ENCODE measurements at places on chromosomes 4 and X.

DNA sequence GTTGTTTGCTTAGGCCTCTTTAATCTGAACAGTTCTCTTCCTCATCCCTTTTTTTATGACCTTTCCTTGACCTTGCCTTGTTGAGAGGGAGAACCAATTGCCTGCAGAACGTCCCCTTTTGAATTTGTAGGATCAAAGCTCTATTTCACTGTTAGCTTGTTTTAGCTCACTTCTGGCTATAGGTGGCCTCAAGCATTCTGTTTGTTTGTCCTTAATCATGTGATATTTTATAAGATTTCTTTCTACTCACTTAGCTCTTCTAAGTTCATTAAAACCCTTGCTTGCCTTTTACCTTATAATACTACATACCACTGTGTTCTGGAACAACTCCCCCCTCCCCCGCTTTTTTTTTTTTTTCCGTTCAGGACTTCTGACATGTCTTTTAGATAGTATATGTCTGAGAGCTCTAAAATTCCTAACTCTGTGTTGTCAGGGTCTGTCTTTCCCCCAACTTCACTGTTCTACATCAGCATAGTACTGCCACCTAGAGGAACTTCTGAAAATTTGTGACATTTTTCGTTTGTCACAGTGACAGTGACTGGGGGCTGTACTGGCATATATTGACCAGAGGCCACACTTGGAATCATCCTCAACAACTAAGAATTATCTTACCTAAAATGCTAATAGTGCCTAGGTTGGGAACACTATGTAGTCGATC, 128.5 kb downstream of the LARP7 start:
- no peak for DNase-seq

GRCh38 chrX:109720947-109721346, 12.1 kb downstream of the ACSL4 start:
- no peak for DNase-seq

DNA sequence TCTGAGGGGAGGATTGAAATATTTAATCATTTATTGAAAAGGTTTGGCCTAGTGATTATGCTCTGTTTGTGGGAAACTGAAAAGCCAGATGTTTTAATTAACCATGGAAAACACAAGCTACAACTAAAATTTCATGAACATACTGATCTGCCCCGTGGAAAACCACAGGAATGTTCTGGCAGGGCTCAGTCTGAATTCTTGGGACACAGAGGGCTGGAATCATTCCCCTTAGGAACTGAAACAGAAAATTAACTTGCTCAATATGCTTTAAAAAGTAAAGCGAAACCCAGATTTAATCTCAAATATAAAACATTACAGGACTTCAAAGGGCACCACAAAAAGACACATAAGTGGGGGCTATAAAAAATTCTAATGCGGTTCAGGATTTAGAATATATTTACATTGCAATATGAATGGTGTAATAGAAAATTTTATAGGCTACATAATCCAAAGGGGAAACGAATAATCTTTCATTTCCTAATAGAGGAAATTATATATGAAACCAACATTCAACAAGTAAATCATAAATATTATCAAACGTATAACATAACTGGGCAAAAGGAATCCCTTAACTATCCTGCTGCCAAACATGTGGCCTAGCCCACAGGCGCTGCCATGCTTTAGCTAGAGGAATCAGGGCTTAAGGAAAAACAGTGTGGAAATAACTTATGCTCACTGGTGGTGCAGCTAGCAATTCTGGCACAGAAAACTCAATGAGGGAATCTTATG, 70.9 kb downstream of the APBB2 start:
- peak; percentile 39 for DNase-seq

DNA sequence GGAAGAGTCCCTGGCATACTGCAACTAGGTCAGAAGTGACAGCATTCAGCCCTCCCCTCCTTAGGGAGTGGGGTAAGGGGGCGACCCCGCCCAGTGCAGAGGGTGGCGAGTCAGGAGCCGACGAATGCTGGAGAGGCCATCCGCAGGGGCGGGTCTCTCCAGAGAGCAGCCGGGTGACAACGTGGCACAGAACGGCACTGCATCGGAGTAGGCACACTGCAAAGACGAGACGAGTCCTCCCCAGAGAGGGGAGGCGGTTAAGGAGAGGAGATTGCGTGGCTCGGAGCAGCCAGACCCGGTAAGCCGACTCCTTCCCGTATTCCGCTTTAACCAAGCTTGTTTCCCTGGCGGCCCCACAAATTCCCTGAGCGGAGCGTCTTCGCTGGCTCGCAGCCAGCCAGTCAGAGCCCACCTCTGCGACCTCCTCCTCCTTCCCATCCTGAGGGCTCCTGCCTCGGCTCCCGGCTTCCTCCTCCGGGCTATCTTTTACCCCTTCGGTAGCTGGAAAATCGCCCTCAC, 54.9 kb downstream of the LINC00632 start:
- DNase-seq, result no peak

GRCh38 chr4:80295336-80295735, 28.9 kb downstream of the FGF5 start:
- no peak for DNase-seq

GRCh38 chr4:177242651-177243286, 66.9 kb upstream of the NEIL3 start:
- DNase-seq, result no peak

- no peak for DNase-seq
These were observed 19.8 kb downstream of the BEX3 start for GRCh38 chrX:103396186-103396585.

- no peak for DNase-seq
These were observed 66.9 kb upstream of the PPARGC1A start for GRCh38 chr4:23956601-23957364.

DNA sequence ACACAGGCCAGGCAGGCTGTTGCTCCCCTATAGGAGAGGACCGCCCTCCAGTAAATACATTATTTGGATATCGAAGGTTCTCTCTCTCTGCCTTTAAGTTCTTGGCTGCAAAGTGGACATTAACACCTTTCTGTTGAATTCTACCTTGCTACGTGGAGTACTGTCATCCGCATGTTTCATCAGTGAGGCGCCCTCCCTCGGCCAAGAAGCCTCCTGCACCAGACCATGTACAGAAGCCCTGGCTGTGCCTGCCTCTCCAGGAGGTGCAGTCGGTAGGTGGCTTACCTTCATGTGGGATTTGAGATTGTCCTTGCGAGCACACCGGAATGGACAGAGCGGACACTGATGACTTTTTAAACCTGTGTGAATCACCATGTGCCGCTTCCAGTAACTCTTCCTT, 46.7 kb downstream of the ZNF827 start:
- no peak for DNase-seq

GRCh38 chr4:39259571-39260330, 77.4 kb downstream of the WDR19 start:
- DNase-seq, result no peak

DNA sequence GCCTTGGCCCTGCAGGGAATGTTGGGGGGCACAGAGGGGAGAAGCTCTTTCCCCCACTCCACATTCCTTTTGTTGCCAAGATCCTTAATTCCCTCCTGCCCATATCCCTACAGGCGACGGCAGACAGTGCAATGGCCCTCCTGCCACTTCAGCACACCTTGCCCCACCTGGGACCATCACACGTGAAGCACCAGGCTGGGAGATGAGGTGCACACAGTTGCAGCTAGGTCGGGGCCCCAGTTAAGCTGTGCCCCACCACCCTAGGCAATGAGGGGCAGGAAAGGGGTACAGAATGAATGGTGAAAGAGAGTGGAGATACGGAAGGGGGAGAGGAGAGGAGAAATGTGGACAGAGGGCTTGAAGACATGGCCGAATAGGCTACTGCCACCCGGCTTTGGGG, 26.2 kb downstream of the NALF2 start:
- no peak for DNase-seq

GRCh38 chrX:27549688-27550087, 40.5 kb upstream of the DCAF8L2 start:
- DNase-seq, result no peak

DNA sequence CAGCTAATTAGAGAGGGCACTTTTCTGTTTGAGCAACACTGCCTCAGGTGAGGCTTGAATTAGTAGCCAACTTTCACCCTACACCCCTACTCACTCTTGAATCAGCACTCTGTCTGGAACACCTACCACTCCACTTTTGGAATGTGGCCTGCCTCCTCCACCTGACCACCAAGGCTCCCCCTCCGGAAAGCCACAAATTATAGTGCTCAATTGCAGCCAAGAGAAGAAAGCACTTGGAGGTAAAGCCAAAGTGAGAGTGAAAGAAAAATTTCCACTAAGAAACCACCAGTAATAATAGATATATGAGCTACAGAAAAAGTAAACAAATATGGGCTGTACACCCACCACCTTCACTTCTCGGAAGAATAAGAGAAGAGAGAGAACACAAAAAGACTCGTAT, 41.1 kb downstream of the PPP3CA start:
- no peak for DNase-seq

DNA sequence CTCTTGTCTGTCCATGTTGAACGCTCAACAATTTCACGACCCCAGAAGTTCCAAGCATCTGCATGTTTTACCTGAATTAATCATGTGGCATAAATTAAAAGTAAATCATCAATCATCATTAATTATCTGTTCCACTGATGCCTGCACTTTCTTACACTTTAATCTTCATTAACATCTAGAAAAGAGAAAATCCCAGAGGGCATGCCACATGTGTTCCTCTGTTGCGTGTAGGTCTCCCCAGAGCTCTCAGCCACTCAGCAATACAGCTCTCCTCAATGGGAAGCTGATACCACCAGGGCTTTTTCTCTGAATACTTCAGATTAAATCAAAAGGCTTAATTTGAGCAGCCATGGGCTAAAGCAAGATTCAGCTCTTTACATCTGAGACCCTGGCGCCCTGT, 722.4 kb upstream of the TENM3 start:
- no peak for DNase-seq

DNA sequence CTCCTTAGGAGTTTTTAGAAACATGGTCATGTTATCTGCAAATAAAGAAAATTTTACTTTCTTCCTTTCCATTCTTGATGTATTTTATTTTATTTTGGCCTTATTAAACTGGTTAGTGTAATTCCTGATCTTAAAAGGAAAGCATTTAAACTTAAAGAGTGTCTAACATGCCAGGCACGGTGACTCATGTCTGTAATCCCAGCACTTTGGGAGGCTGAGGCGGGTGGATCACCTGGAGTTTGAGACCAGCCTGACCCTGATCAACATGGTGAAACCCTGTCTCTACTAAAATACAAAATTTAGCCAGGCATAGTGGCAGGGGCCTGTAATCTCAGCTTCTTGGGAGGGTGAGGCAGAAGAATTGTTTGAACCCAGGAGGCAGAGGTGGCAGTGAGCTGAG, 281.3 kb downstream of the PTTG2 start:
- no peak for DNase-seq

DNA sequence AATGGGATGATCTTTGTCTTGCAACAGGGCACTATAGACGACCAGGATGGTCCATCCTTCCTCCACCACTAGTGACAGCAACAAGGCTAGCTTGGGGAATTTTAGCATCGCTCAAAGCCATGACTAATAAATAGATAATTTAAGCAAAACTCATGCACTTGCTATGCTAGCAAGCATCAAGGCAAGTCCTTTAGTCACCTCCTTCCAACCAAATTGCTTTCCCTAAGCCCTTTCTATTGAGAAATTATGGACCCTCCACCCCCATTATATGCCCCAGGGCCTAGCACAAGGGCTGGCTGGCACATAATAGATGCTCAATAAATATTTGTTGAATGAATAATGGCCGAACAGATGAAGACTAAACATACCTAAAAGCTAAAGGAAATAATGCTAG, 28.6 kb downstream of the SLC16A2 start:
- no peak for DNase-seq

DNA sequence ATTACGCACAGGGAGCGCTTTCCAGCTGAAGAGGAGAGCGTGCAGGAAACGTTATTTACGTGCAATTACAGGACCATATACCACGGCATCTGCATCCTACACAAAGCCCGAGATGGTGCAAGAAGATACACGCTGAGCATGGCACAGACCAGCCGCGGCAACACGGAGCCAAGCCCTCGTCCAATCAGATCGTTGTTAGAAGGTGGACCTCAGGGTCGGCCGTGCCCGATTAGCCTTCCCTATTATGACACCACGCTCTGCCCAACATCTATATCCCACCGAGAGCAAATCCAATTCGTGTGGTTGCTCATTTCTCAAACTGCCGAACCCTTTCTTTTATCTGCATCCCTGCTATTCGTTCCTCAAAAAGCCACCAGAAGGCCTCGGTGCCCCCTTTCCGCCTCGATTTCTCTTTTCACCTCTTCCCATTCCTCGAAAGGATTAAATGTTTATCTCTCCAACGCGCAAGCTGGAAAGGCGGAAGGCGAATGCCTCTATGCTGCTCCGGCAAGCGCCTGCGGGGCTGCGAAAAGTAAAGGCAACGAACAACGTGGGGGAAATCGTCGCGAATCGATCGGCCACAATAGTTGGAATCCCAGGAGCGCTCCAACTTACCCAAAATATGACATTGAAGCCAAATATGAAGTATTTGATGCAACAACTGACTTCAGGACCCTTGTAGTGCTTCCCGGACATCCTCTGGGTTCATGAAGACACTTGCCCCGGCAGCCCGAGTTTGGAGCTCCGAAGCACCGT, 702 bp downstream of the TSPAN5 start:
- peak; percentile 23 for DNase-seq

DNA sequence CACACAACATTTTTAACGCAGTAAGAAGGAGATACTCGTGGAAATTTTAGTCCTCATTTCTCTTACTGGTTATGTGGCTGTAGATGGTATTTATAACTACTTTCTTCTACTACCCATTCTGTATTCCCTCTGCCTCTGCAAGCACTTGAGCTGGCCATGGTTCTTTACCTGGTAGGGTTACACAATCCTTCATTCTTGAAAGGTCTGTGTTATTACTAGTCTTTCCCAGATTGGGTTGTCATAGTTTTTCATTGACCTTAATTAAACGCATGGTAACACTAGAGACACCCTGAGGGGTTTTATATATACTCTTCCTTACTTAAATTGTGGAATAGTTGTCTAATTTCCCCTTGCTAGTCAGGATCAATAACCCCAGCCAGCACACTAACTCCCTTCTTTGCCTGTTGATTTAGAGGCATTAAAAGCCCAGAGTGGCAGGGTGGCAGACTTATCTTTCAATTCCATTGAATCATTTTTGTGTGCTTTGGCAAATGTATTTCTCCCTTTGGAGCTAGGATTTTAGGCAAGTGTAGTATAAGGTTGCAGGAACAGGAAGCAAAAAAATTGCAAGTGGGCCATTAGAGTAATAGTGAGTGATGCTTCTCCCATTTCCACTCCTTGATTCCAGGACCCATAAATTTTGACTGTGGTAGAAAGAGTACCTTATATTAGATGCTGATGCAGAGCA, 113.6 kb upstream of the EMCN start:
- DNase-seq, result no peak

DNA sequence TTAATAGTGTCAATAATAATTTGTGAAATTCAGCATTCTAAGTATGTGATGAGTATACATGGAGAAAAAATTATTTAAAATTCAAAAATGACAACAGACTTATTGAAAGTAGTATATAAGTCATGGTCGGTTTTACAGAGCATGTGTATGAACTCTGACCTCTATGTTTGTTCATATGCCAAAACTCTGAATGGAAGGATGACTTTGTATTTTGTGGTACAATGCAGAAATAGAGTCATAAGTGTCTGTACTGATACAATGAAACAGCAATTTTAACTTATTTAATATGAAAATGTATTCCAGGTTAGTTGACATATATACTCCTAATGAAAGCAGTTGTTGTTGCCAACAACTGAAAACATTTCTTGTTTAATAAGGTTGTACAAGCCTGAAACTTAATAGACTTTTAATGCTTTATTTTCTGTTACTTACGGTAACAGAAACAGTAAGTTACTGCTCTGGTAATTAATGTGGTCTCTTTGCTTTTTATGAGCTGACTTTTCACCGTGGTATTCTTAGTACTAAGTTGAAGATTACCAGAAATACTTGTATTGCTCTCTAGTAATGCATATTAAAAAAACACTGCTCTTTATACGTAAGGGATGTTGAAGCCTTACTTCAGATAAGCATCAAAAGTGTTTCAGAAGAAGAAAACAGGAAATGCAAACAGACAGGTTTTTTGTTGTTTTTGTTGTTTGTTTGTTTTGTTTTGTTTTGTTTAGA, 1.9 kb downstream of the UBE2K start:
- no peak for DNase-seq

Data from transverse colon (tissue), 4 donors.